ENCODE measurements at places on chromosomes 16 and 17. TPM values are rescaled to one million over a fixed set of nuclear protein-coding genes. Genes with fewer than 3 reads are reported as not detected.

GDPD1 gene
- 4.8 TPM for total RNA-seq

DNA sequence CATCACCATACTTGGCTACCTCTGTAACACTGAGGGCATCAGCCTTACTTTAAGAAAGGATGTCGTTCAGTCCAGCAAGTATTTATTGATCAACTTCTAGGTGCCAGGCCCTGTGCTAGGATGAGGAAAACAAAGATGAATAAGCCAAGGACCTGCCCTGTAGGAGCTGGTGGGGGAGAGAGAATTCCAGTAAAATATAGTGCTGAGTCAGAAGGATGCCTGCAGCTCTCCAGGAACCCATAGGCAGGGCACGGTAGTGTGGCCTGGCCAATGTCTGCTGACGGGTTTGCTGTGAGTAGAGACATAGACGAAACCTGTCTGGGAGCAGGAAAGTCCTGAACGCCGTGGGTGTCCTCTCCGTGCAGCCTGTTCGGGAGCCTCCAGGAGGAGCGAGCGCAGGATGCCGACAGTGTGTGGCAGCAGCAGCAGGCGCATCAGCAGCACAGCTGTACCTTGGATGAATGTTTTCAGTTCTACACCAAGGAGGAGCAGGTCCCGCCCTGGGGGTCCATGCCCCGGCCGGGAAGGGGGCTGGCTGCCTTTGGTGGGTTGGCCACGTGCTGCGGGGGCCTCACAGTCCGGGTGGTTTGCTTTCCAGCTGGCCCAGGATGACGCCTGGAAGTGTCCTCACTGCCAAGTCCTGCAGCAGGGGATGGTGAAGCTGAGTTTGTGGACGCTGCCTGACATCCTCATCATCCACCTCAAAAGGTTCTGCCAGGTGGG is 55.6 kb downstream of the USP43 start:
- H3K27me3 ChIP-seq = no peaks in the 10 kb centered on the region
- no peak overlapping the region for H3K27ac ChIP-seq
- no peak for DNase-seq
- H3K4me1 ChIP-seq = no peaks in the 10 kb centered on the region

DNA sequence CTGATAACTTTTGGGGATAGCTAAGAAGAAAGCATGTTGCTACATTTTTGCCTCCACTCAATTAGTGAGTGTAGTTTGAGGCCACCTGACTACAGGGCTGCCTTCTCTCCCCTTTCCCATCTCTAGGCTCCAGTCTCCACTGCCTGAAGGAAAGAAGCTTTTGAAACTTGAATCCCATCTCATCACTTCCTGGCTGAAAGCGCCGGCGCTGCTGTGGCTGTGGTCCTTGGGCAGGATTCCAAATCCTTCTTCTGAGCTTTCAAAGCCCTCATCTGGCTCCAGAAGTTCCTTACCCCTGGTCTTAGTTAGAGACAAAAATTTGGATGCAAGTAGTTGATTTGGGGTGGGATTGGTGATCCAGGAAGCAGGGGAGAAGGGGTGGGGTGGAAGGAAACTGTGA is 119.4 kb downstream of the FOXL1 start:
- no peaks in the 10 kb centered on the region for H3K27me3 ChIP-seq
- no peaks in the 10 kb centered on the region for H3K4me1 ChIP-seq
- no peak overlapping the region for H3K27ac ChIP-seq
- no peak overlapping the region for H3K4me3 ChIP-seq

DNA sequence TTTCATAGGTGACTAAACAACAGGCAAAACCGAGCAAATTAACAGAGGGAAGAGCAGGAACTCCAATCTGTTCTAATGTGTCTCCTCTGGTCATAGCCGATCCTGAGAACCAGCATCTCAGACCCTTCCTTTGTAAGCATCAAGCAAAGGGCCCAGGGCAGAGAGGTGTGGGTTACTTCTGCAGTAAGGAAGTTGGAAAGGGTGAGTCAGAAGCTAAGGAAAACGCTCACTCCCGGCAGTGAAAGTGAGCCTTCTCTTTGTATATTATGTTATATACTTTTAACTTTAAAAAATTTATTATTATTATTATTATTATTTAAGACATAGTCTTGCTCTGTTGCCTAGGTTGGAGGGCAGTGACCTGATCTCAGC is 77.7 kb downstream of the MRM3 start:
- H3K27ac ChIP-seq = peak overlapping the region; percentile 70
- H3K27me3 ChIP-seq = no peaks in the 10 kb centered on the region
- no peak for DNase-seq

CHST5 gene
- 0.33 TPM for total RNA-seq

- H3K36me3 ChIP-seq = no peaks in the 10 kb centered on the region
- H3K27me3 ChIP-seq = no peaks in the 10 kb centered on the region
- no peak overlapping the region for H3K4me3 ChIP-seq
- DNase-seq = no peak
- no peak overlapping the region for H3K27ac ChIP-seq
Observed at GRCh38 chr16:63192980-63193379, 1156.7 kb upstream of the CDH8 start.

TP53TG3F gene
- total RNA-seq = not detected

GRCh38 chr17:43543300-43543699 is 2.8 kb downstream of the ETV4 start:
- H3K27me3 ChIP-seq = no peaks in the 10 kb centered on the region
- no peak for DNase-seq
- H3K4me1 ChIP-seq = no peaks in the 10 kb centered on the region

GRCh38 chr16:57639172-57639887 is 10.9 kb downstream of the ADGRG1 start:
- H3K4me1 ChIP-seq = no peaks in the 10 kb centered on the region
- H3K36me3 ChIP-seq = no peaks in the 10 kb centered on the region
- H3K4me3 ChIP-seq = no peak overlapping the region
- H3K27me3 ChIP-seq = no peaks in the 10 kb centered on the region
- H3K27ac ChIP-seq = peak overlapping the region; percentile 83

DNA sequence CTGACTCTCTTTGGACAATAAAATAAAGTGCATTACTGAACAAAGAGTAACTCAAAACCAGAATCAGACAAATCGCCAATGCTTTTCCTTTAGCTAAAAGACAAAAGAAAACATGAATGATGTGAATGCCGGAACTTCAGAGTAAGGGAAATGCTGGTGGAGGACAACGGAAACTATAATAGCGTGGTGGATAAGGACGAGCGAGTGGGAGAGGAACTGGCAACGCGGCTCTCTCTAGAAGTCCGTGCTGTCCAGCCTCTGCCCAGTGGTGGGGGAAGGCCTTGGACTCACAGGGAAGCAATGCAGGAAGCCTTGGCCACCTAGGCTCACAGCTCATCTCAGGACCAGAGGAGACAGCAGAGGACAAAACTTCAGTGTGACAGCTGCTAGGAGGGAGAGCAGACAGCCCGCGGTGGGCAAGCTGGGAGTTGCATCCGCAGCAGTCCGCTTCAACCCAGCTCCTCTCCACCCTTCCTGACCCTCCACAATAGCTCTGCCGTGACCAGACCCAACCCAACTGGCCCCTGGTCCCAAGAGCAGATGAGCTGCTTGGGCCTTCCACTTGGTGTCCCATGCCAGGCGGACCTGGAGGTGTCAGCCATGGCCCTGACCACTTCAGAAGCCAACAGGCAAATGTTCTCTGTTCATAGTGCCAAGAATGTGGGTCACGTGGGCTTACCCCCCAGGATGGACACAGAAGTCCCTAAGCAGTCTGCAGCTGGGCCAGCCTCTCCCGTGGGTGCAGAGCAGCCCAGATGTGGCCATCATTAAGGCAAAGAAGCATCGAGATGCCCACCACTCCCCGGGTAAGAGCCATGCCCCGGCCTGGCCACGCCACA is 5.3 kb upstream of the FAAP100 start:
- no peak overlapping the region for H3K4me3 ChIP-seq
- no peaks in the 10 kb centered on the region for H3K36me3 ChIP-seq
- H3K27me3 ChIP-seq = no peaks in the 10 kb centered on the region
- peaks cover 4% of the 10 kb centered on the region for H3K4me1 ChIP-seq

Data from breast epithelium (tissue), 4 donors.